ENCODE measurements at places on chromosomes 3 and 15.

DNA sequence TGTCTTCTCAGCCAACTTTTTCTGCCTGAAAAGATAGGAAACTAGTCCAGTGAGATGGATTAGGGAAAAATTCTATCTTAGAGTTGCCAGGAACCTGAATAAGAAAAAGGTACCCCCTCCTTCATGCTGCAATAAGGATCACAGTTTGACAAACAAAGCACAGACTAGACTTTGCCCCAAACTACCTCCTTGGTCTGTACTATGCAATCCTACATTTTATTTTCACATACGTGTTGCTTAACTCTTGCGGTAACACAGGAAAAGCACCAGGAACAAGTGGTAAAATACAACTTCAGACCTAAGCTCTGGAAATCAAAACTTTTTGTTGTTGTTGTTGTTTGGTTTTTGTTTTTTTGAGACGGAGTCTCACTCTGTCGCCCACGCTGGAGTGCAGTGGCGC lies 11.3 kb upstream of the IL12A start:
- no peak for DNase-seq

- DNase-seq = no peak
These were observed 594.9 kb upstream of the CFAP20DC start for GRCh38 chr3:59644479-59645402.

GRCh38 chr3:181930105-181930504 lies 218.4 kb downstream of the SOX2 start:
- no peak for DNase-seq

- no peak for DNase-seq
These were observed 273.8 kb upstream of the DCBLD2 start for GRCh38 chr3:99175276-99175812.

DNA sequence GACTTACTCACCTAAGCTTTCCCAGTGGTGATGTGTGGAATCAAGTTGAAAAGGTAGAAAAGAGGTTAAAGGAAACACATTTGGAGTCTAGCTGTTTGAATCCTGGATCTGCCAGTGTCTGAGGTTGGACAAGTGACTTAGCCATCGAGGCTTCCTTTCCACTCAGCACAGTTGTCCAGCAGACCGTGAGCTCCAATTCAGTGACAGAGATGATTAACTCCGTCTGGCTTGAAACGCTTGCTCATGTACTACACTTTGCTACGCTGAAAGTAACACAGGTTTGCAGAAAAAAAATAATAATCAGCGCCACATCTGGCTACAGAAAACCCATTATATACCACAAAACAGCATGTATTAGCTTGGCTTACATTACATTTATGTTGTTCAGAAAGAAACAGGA lies 364.9 kb upstream of the MCTP2 start:
- no peak for DNase-seq

- DNase-seq = no peak
These were observed 1.8 kb upstream of the LSG1 start for GRCh38 chr3:194673761-194674160.

GRCh38 chr3:181687731-181688130 lies 24.0 kb upstream of the SOX2 start:
- no peak for DNase-seq

GRCh38 chr15:100771746-100772145 lies 107.9 kb upstream of the ALDH1A3 start:
- DNase-seq = no peak

DNA sequence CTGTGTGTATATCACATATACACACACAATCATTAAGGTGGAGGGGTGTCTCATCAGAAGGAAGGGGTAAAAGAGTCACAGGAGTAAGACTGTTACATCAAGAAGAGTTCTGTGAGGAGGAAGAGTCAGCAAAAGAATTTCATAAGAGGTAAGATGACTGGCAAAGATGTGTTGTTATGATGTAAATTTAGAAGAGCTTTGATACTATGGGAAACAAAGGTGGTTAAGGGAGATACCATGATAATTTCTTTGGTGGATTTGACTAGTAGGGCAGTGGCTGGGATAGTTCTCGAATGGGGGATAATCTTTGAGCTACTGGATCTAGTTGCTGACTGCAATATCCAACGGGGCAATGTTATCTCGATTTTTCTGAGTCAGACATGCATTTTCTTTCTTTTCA lies 61.6 kb downstream of the STAG1 start:
- no peak for DNase-seq

Data from lower lobe of right lung (tissue), 2 donors.